Stimulated activated CD8-positive, alpha-beta memory T cell treated with anti-CD3 and anti-CD28 coated beads, Interleukin-7, amount 100 ng/mL, for 1 hour (primary cell): ENCODE measurements at places on chromosomes 2 and 18.

GRCh38 chr2:171146633-171147032 is 14.1 kb downstream of the TLK1 start:
- DNase-seq: no peak

GRCh38 chr18:6119761-6120160 is 224.4 kb upstream of the TMEM200C start:
- DNase-seq: no peak

DNA sequence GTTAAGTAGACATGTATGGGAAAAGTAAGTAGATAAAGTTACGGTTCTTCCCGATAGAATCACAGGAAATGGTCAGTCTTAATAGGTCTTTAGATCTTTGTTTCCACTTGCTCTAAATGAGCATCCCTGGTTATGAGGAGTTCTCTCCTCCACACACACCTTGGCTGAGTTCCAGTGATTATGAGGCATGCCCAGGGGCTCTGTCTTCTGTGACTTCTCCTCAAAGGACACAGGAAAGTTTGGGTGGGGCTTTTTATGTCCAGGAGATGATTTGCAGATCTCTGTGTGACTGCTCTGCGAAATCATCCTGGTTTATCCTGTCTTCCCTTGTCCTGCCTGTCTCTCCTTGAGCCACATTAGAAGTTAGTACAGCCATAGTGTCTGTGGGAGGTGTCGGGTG is 83.9 kb upstream of the EML6 start:
- no peak for DNase-seq

DNA sequence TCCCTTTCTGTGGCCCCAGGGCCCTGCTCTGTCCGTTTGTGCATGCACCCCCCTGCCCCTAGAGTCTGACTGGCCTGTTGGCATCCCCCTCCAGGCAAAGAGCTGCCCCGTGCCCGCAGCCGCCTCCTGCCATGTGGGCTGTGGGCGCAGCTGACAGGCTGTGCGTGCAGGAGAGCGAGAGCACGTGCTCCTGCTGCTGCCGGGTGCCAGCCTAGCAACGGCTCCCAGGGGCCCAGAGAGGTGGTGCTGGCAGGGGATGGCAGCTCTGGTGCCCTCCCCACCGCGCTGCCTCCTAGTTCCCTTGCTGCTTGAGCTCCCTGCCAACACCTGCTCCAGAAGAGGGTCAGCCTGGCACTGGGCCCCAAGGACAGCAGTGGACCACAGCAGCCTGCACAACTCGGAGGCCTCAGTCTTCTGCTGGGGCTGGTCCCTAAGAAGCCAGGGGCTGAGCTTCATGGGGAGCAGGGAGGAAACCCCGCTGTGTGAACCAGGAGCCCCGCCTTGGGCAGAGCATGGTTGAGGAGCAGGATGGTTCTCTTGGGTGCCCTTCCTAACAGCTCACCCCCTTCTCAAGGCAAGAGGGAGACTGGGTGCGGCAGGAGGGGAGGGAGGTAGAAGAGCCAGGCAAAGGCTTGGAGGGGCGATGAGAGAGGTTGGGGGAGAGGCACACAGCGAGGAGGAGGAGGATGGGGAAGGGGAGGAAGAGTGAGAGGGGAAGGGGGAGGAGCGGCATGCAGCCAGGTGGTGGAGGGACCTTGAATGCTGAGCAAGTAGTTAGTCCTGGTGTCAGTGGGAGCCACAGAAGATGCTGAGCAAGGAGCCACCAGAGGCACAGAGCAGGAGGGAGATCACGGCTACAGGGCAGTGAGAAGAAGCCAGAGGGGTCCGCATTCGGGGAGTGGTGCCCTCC is 23.8 kb upstream of the PTMA start:
- no peak for DNase-seq

- no peak for DNase-seq
These were observed 19.2 kb upstream of the ASB1 start for GRCh38 chr2:238407566-238407965.

GRCh38 chr18:22348521-22349316 is 69.0 kb downstream of the CTAGE1 start:
- no peak for DNase-seq

DNA sequence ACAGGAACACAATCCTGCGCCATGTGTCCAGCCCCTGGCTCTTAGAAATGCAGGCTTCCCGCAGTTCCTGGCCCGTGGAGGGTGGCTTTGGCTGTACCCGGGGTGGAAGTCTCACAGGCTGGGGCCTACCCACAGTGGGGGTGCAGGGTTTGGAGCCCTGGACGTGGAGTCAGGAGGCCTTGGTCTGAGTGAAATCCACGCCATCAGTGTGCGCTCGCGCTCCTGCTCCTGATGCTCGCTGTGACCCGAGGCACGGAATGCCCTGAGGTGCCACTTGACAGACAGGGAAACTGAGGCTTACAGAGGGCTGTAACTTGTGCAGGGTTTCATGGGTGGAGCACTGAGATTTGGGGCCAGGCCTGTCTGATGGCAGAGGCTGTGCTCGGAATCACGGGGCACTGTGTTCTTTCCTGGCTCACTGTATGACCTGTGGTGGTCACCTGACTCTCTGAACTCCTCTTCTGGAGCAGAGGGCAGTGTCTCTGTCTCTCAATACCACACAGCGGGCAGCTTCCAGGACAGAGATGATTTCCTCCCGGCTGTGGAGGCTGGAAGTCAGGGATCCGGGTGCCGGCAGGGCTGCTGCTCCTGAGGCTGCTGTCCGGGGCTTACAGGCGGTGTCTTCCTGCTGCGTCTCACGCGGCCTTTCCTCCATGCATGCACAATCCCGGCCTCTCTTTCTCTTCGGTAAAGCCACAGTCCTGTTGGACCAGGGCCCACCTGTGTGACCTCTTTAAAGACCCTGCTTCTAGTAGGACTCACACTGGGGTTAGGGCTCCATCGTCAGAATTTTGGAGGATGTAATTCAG is 25.9 kb upstream of the ALLC start:
- DNase-seq: no peak

DNA sequence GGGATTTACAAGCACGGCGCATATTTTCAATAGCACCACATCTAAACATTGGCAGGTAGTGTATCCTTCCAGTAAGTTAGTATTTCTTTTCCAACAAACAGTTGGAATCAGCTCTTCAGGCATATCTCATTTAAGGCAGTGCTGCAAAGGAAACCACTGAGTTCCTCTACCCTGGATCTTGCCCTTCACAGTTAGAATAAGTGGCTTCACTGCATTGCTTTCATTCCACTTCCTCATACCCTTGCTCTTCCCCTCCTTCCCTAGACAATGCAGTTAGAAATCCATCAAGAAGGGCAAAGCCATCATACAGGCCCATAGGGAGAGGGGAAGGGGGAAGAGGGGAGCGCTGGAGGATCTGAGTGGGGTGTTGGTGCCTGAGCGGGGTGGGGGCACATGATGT is 173.7 kb downstream of the FBXO15 start:
- no peak for DNase-seq

GRCh38 chr18:66222174-66222573 is 381.7 kb downstream of the CDH19 start:
- no peak for DNase-seq

DNA sequence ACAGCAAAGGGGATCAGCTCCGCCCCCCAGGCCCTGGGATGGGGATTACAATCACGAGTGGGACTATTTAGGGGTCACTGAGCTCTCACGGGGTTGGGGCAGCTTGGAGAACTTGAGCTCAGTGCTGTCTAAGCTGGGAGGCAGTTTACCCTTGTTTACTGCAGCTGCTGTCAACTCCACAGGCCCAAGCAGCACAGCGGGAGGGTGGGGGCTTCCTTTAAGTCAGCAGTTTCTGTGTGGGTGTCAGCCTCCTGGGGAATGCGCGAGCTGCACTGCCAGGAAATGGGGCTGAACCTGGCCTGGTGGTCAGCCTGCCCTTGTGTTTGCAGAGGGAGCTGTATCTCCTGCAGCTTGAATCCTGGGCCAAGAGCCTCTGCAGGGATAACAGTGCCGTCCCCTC is 29.8 kb downstream of the TOGARAM2 start:
- peak; percentile 26 for DNase-seq

DNA sequence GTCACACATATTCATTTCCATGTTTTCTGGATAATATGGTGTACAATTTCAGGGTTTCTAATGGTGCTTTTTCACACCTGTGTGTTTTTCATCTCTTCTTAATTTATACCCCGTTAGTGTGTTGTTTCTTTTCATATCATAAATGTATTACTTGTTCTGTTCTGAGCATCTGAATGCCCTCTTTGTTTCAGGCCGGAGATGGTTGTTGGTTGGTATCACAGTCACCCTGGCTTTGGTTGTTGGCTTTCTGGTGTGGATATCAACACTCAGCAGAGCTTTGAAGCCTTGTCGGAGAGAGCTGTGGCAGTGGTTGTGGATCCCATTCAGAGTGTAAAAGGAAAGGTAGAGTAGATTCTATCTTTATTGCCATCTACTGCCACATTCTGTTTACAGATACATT is 45.1 kb upstream of the TBR1 start:
- DNase-seq: no peak

- no peak for DNase-seq
These were observed 17.9 kb upstream of the TRIM43 start for GRCh38 chr2:95573866-95574265.

- no peak for DNase-seq
These were observed 111.9 kb upstream of the MAPRE2 start for GRCh38 chr18:34929336-34929780.

- no peak for DNase-seq
These were observed 8.2 kb downstream of the CNOT9 start for GRCh38 chr2:218576854-218577253.

GRCh38 chr2:28976584-28976983 is 4.5 kb upstream of the TOGARAM2 start:
- no peak for DNase-seq

GRCh38 chr2:55807900-55808299 is 114.3 kb upstream of the PNPT1 start:
- no peak for DNase-seq

DNA sequence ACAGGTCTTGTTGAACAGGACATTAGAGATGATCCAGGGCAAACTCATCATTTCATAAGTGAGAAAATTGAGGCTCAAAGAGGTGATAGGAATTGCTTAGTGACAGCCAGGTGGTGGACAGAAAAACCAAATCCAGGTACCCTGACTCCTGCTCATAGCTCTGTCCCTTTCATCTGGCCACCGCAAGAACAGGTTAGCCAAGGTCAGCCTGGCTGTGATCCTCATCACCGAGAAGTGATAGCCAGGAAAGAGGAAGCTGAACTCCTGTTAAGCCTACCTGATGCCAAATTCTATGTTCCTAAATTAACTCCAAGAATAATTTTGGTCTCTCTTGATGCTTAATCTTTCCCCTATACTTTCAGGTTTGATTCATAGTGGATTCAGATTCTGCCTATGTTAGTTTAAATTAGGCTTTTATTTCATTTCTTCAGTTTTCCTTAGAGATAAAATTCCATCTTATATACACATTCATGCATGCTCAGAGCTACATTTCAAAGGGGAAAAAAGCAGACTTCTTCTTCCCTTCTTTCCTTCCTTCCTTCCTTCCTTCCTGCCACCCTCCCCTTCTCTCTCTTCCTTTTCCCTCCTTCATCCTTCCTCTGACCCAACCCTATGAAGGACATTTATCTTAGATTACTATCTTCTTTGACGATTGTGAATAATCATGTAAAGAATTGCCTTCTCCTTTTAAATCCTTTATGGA is 17.3 kb upstream of the CRIM1 start:
- no peak for DNase-seq

DNA sequence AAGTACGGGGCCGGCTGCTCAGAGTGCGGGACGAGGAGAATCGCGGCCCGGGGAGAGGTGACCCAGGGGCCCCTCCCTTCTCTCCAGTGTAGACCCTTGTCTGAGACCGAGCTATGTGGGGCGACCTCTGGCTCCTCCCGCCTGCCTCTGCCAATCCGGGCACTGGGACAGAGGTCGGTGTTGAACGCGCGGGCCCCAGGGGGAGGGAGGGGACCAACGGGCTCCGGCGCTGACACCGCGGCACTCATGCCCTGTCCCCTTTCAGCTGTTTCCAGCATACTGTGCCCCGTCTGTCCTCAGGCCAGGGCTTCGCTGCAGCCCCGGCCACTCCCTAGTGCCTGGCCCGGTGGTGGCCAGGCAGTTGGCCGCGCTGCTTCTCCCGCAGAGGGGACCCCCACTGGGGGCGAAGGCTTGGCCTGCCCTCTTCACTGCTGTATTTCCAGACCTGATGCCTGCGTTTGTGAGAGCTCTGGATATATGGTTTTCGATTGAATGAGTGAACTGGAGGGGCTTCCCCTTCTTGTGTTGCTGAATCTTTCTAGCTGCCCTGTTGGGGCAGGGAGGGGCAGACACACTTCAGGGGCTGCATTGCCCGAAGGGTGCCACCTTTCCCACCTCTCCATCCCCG is 809 bp downstream of the DBI start:
- peak; percentile 6 for DNase-seq

- no peak for DNase-seq
These were observed 320.4 kb upstream of the REV1 start for GRCh38 chr2:99810225-99810624.

- no peak for DNase-seq
These were observed 356.8 kb downstream of the SUCLG1 start for GRCh38 chr2:84102274-84102673.

DNA sequence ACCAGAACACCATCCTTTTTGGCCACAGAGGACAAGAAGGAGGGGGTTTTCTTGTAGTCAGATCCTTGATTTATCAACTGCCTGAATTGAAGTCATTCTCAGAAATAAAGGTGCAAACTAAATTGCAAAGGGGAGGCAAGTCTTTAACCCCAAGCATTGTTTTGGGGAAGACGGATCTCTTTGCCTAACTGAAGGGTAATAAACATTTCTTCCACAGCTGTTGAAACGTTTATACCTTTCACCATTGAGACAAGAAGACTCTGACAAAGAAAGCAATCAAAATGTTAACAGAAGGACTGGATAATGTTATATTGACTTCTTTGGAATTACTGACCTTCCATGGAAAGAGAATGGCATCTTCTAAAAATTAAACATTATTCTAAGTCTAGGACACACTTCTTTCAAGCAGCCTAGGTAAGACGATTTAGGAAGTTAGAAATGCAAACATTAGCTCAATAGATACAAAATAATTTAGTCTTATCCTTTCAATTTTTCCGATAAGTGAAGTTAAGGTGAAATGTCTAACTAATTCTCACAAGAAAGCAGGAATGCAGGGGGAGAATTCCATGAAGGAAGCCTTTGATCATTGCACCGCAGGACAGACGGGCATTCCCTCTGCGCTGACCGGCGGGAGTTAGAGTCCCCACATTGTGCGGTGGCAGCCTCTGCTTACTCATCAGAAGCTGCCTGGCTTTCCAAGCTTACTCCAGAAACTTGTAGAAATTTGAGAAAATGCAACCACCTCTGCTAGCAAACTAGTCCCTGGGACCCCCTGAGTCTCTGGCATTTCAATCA is 69.4 kb upstream of the COPS8 start:
- DNase-seq: no peak

- DNase-seq: no peak
These were observed 97.8 kb downstream of the GATA6 start for GRCh38 chr18:22267225-22267624.

GRCh38 chr2:3160751-3161330 is 216.8 kb downstream of the EIPR1 start:
- DNase-seq: no peak
